ENCODE measurements at places on chromosomes 6 and 20.

DNA sequence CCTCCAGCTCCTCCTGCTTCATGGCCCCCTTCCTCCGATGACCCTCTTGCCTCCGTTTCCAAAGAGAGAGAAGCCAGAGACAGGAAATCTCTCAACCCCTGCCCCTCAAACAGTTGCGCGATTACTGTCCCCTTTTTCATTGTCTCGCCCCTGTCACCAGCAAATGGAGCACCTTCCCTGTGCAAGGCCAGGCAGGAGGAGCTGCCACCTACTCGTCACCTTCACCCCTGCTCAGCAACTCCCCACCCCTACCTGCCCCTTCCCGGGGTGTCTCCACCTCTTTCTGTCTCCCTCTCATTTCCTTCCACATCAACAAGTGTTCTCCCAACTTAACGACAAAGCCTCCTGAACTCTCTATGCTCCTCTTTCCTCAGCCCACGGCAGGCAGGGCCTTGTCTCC lies 13.7 kb downstream of the PNLDC1 start:
- DNase-seq = no peak

DNA sequence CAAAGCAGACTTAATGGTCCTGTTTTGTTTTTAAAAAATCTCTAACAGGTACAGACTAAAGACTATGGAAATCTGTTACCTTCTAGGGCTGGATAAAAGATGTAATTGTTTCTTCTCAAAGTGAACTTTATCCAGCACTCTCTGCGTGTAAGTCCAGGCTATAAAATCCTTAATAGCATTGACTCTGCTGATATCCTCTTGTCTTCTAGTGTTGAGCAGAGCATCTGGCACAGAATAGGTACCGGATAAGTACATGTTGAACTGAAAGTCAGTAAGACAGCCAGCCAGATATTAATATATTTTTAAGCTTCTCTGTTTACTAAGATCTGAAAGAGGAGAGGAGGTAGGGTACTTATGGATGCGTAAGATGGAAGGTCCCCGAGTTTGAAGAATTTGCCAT lies 262.3 kb downstream of the TBC1D7 start:
- no peak for DNase-seq

DNA sequence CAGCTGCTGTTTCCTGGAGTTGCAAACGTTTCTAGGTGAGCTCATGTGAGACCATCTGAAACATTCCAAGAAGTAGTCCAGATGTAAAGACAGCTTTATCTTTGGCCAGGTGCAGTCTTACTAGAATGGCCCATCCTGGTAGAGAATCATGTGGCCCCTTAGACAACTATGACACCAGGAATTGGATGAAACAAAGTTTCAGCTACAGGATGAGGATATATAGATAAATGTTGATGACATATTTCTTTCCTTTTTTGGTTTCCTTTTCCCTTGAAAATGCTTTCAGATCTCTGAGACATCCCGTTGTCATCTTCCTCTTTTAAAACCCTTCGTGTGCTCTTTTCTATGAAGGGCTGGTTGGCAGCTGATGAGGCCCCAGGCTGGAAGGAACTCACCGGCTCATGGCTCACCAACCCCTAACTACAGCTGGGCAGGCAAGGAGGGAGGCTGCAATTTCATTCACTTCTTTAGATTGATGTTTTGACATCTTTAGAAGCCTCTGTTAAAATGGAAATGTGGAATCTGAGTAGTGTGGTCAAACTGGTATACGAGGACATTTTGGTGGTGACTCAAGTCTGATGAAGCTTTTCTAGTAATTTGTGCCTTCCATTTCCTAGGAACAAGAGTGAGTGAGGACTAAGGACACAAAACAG lies 167.9 kb upstream of the TNFAIP3 start:
- no peak for DNase-seq

DNA sequence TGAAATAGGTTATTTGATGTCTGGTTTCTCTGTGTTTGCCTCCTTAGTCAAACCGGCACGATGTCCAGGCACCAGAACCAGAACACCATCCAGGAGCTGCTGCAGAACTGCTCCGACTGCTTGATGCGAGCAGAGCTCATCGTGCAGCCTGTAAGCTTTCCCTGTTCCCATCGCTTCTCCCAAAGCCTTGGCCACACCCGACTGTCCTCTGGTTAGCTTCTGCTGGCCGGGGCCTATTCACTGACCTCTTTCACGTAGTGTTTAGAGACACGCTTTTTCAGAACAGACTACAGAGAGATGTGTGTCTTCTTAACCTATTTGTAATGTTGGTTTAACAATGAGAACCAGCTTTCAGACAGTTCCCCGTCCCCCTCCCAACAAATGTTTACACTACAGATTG lies 14.2 kb downstream of the DSP start:
- no peak for DNase-seq

GRCh38 chr6:135675862-135676261 lies 175.6 kb upstream of the PDE7B start:
- DNase-seq = peak; percentile 50

- no peak for DNase-seq
Observed at GRCh38 chr6:127949251-127949650, 48.4 kb upstream of the THEMIS start.

DNA sequence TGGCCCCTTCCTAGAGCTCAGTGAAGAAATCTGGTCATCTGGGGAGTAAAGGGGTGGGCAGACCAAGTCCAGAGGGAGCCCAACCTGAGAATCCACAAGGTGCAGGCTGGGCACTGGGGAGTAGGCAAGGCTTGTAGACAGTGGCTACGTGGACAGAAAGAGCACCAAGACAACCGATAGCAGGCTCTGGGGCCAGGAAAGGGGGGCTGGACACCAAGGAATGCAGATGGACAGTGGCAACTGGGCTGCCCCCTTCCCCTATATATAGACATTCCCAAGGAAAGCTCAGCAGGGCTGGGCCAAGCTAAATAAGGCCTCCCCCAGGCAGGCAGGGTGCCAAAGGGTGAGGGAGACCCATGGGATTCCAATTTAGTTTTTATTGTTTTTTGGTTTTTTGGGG lies 1.5 kb upstream of the TNNC2 start:
- DNase-seq = no peak

DNA sequence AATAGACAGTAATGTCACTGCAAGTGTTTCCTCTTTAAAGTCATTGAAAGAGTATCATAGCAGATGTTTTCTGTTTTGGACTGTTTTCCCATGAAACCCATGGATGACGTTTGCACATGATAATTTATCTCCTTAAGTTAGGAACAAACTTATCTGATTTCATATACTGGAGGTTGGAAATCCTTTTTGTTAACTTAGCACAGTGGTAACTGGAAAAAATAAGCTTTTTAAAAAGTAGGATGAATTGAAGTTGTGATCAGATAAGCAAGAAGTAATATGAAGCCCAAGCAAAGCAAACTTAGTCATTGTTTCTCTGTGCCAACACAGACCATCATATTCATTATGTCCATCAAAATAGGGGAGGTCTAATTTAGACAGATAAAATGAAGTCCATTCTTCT lies 61.6 kb downstream of the PLCB4 start:
- DNase-seq = no peak

DNA sequence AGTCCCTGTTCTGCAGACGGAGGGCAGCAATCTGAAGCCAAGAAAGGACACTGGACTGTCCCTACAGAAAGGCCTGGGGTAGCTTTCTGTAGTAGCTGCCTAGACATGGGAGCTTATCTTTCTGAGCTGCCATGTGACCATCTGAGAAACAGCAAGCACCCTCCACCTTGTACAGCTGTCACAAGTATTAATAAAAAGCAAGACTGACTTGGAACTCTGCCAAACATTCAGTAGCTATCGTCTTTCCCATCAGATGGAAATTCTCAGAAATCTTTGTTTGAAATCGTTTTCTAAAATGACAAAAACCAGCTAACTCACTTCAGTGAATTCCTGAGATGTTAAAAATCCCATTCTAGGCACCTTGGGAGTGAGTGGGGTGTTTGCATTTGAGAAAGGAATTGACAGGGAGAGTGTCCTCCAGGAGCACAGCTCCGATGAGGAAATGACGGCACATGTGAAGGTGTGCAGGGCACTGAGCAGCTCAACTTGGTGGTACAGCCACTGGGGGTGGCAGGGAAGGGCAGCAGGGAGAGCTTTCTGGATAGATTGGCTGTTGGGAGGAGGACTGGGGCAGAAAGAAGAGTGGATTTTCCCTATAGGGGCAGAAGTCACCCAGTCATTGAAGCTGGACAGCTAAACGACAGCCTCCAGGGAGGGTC lies 24.5 kb downstream of the ACSS1 start:
- no peak for DNase-seq
